ENCODE measurements at places on chromosomes 6 and 20.

- DNase-seq = no peak
Observed at GRCh38 chr6:6556161-6556737, 32.3 kb upstream of the LY86 start.

DNA sequence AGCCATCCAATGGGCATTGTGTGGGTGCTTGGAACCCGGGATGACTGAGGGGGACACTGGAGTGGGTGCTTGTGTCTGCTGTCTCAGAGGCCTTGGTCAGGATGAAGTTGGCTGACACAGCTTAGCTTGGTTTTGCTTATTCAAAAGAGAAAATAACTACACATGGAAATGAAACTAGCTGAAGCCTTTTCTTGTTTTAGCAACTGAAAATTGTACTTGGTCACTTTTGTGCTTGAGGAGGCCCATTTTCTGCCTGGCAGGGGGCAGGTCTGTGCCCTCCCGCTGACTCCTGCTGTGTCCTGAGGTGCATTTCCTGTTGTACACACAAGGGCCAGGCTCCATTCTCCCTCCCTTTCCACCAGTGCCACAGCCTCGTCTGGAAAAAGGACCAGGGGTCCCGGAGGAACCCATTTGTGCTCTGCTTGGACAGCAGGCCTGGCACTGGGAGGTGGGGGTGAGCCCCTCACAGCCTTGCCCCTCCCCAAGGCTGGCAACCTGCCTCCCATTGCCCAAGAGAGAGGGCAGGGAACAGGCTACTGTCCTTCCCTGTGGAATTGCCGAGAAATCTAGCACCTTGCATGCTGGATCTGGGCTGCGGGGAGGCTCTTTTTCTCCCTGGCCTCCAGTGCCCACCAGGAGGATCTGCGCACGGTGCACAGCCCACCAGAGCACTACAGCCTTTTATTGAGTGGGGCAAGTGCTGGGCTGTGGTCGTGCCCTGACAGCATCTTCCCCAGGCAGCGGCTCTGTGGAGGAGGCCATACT lies 49.4 kb downstream of the PYGB start:
- no peak for DNase-seq

DNA sequence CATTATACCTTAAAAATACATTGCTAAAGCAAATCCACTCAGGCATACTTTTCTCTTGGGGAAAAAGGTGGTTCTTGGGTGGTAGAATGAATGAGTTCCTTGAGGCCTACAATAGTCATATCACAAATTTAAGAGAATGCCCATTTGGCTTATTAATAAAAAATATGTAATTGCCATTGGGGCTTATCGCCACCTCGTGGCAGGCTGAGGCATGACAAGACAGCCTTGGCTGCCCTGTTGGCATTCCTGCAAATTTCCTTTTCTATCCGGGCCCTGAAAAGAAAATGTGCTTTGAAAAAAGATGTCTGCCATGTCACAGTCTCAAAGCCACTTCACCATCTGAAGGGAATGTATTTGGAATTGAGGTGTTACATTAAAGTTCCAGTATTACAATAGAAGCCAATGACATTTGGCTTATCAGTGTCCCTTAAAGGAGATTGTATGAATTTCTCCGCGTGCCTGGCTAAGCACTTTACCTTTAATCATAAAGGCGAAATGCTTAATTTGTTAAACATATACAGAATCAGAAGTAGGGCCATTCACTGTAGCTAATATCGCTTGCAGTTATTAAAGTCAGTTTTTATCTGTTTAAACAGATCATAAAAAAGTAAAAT lies 188.3 kb upstream of the ZFP64 start:
- no peak for DNase-seq

DNA sequence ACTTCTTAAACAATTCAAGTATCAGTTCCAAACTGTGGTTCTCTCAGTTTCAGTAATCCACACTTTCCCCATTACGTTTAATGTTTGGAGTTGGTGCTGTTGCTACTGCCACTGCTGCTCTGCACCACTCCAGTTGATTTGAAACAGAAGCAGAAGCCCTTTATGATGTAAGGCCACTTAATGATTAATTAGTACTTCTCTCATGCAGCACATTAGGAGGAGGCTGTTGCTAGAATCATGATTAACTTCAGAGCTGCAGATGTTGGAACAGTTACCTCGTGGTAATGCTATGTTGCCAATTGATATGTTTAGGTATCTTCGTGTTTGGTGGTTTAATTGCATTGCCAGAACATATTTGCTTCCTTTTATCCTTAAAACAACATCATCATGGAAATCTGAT lies 986.2 kb upstream of the CITED2 start:
- DNase-seq = no peak

DNA sequence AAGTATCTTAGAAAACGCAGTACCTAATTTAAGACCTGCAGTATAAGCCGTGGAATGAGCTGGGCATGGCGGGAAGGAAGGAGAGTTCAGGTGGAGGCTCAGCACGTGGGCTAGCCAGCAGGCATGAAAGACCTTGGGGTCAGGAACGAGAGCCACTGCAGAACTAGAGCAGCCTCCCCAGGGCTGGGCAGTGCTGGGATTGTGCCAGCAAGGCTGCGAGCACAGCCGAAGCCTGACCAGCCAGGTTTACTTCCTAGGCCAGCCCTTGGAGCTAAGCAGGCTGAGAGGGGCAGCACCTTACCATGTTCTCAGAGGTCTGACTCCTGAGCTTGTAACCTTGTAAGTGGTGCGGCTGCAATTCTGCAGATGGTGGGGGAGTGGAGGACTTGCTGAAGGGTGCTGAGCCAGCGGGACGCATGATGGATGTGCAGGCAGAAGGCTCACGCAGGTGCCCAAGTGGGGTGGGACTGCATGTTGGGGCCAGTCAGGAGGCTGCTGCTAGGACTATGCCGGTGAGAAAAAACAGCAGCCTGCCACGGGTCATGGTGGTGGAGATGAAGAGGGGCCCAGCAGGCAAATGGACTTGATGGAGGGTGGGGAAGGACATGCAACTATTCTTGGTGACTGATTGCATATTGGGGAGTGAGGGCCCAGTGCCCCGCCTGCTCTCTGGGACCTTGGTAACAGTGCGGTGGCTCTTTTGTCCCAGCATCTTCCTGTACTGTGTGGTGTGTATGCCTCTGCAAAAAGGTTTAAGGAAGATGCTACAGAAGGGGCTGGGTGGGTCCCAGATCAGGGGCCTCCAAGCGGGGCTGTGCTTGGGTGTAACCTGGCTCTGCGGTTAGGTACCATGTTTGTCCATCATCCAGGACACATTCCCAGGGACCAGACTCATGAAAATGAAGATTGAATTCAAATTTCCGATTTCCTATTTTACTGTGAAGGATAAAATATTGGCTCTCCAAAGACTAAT lies 37.6 kb upstream of the IRF4 start:
- DNase-seq = no peak

- DNase-seq = no peak
Observed at GRCh38 chr6:15870333-15871043, 207.7 kb upstream of the DTNBP1 start.

DNA sequence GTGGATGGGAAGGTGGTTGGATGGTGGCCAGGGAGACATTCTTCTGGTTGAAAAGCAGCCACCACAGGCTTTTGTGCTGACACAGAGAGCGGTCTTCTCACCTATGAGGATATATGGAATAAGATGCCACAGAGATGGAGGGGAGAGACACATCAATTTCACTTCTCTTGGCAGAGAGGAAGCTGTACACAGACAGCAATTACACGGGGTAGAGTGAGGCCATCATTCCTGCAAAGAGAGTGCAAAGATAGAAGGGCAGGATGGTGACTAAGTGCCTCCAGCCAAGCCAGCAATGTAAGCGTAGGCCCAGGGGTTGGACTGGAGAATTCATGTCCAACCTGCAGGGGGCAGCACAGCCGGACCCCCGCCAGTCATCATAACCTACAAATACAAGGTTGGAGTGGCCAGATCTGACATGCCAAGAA lies 56.4 kb downstream of the NRN1 start:
- DNase-seq = no peak

DNA sequence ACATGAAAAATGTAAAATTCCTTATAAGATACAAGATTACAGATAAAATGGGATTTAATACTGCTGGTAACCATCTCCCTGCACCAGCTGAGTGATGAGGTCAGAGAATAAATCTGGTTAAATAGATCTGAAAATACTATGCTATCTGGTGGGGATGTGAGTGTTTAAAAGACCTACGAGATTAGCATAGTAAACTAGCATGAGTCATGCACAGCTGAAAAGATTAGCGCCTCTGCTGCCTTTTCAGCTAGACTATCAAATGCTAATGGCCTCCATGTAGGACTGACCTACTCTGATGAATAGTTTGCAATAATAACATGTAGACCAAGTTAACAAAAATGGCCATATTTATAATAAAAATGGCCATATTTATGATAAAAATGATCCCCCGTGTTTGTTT lies 553.3 kb downstream of the C6orf118 start:
- no peak for DNase-seq

DNA sequence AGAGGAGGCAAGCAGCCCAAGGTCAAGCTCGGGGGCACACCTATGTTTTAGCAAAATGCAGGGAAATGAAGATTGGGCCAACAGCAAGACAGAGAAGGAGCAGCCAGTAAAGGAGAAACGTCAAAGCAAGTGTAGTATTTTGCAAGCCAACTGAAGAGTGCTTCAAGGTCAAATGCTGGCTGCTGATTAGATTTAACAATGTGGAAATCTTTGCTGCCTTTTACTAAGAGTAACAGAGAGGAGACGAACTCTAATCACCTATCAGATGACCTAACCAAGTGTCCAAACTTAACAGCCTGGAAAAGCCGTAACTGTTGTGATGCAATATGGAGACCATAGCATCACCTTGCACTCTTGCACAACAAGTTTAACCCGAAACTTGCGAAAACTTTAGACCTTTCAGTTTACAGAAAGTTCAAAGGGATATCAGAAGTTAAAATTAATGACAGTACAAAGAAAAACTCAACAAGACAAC lies 30.4 kb downstream of the AKIRIN2 start:
- DNase-seq = no peak
